ENCODE measurements at places on chromosomes 7 and 10.

DNA sequence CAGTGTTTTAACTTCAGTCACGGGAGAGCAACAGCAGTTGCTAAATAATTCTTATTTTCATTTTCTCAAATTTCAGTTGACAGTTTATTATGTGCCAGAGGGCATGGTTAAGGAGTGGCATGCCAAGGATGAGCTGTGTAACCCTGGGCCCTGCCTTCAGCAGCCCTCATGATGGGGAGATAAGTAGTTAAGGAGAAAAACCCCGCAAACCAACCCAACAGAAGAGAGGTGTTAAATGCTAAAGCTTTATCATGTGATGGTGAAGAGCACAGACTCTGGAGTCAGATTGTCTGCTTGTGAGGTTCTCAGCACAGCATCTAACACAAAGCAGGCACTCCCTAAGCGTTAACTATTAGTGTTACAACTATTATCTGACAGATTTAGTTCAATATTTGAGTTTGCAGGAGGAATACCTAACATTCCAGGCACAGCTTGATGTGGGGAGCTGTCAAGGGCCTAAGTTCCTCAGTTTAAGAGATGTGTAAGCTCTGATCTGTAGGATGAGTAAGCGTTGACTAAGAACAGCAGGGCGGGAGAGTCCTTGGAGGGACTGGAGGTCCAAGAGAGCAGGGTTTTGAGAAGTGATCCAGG lies 29.6 kb downstream of the STAM start:
- DNase-seq = no peak

- DNase-seq = no peak
These were observed 56.3 kb upstream of the NCAPG2 start for GRCh38 chr7:158760936-158761335.

GRCh38 chr10:120783867-120784266 lies 67.3 kb upstream of the WDR11 start:
- DNase-seq = no peak

- no peak for DNase-seq
These were observed 2.1 kb downstream of the SNX10 start for GRCh38 chr7:26293569-26294308.

Measured in endothelial cell (in vitro differentiated cells).